ENCODE measurements at places on chromosomes 4 and X. TPM values are rescaled to one million over a fixed set of nuclear protein-coding genes. Genes with fewer than 3 reads are reported as not detected.

Gene PRDM5
- total RNA-seq = 15.6 TPM

Gene STOX2
- total RNA-seq = 8.5 TPM

Gene LPAR4
- total RNA-seq = 2.9 TPM

Gene ABHD18
- total RNA-seq = 18.5 TPM

Gene PDE5A
- 37.8 TPM for total RNA-seq

Gene MAGEC2
- not detected for total RNA-seq

Gene CNGA2
- total RNA-seq = not detected
